Stimulated activated CD4-positive, alpha-beta T cell treated with anti-CD3 and anti-CD28 coated beads, Interleukin-1b, Interleukin-23, amount 100 ng/mL, for 1 hour (primary cell): ENCODE measurements at places on chromosomes 5 and 9.

- DNase-seq, result no peak
Measured at GRCh38 chr5:81995407-81995806, 23.6 kb downstream of the ATG10 start.

DNA sequence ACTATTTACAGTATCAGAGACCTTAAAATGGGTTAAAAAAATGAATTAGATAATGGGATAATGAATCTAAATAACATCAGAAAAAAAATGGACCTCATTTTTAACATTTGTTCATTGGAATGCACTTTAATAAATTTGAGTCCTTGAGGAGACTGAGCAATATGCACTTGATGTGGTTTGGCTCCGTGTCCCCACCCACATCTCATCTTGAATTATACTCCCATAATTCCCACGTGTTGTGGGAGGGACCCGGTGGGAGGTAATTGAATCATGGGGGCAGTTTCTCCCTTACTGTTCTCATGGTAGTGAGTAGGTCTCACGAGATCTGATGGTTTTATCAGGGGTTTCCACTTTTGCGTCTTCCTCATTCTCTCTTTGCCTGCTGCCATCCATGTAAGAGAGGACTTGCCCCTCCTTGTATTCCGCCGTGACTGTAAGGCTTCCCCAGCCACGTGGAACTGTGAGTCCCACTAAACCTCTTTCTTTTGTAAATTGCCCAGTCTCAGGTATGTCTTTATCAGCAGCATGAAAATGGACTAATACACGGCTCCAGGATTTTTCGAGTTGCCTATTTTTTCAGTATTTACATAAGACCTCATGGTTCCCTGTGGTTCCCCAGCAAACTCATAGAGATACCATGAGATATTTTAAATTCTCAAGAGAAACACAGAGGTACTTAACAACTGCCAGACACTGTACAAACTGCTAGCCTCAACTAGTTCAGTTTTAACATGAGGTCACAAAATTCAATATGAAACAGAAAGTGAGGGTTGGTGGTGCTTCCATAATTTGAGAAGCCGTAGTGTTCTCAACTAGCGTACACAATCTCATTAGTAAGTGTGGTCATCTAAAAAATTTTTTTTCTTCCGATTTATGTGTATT lies 128.3 kb downstream of the TLE1 start:
- no peak for DNase-seq

GRCh38 chr9:72931437-72931836 lies 21.4 kb downstream of the ALDH1A1 start:
- DNase-seq, result no peak

GRCh38 chr5:137791387-137791786 lies 37.2 kb upstream of the HNRNPA0 start:
- no peak for DNase-seq

DNA sequence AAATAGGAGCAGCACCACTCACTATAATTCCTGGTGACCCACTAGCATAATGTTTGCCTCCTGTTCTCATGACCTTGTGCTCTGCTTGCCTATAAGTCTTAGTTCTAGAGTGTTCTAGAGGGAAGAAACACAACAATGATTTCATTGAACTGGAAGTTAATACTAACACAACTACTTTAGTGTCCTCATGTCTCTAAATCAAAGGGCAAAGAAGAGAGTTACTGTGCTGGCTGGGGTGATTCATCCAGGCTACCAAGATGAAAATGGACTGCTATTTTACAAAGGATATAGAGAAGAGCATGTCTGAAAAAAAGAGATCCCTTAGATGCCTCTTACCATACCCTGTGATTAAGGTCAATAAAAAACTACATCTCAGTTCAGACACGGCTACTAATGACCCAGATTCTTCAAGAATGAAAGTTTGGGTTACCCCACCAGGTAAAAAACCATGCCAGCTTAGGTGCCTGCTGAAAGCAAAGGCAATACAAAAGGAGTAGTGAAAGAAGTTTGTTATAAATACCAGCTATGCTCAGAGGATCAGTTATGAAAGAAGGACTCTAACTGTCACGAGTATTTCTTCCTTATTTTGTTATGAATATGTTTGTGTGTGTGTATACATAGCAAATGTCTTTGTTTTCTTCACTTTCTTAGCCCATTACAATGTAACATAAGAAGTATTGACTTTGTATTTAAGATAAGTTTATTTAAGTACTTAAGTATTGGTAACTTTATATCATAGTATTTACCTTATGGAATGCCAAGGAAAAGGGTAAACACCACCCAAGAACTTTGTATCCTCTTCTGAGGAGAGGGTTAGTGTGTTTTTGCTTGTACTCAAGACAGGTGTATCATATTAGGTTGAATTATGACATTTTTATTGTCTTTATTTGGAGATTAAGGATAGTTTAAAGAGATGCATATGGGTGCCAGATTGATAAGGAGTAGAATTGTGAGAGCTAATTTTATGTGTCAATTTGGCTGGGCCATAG lies 314.1 kb upstream of the PTGER4 start:
- DNase-seq, result no peak

GRCh38 chr5:174625591-174626350 lies 98.6 kb upstream of the MSX2 start:
- DNase-seq, result no peak

- no peak for DNase-seq
Measured at GRCh38 chr5:3818624-3819023, 223.0 kb downstream of the IRX1 start.

DNA sequence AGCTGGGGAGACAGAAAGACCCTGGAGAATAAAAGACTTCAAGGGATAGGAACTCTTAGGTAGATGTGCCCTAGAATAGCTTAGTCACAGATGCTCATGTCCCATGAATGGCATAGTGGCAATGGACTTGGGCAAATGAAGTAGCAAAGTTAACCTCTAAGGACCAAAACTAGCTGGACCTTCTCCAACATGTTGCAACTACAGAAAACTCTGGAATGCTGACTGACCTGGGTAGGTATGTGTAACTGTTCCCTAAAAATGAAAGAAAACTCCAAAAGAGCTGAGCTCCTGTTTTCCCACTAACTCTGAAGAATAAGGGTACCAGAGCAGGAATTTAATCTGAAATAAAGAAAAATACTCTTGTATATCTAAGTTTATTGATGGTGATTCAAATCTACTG lies 12.5 kb upstream of the LPAR1 start:
- DNase-seq, result no peak

DNA sequence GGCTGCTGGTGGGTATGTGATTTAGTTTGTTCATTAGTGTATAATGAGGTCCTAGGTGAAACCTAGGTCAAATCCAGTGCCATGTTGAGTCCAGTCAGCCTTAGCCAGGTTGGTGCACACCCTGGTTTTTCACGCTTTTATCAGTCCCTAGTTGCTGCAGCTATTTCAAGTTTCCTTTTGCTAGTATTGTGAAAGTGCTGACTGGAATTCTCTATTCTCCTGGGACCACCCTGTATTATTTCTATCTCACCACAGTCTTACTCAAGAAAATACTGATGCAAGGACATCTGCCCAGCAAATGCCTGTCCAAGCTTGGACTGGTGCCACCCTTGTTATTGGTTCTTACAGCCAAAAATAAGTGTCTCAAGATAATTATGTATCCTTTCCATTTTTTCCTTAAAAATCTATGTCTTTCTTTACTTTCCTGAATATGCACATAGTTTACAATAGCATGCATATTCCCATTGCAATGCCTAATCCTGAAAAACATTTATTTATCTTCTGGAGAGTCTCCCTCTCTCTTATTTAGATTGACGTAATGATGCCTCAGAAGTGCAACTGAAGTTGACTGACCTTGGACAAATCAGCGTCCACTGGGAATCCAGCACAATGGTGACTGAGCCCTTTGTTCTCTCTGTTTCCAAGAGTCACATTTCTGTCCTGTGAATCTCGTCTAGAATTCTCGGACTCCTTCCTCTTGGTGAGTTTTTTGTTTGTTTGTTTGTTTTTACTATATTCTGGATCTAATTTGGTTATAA lies 1075.0 kb downstream of the CDH9 start:
- no peak for DNase-seq

DNA sequence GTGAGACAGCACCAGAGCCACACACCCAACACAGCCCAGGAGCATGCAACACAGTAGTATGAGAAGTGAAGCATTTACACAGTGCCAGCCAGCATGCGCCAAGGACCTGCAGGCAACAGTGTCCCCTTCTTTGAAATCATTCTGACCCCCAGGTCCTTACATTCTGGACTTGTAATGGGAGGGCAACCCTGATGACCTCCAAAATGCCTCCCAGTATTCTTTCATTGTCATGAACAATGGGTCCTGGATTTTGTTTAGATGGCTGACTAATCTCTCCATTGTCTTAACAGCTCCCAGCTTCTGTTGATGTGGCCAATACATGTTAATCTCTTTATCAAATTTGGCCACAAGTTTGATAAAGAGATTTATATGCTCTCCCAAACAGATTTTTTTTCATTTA lies 417.1 kb downstream of the DMRTA1 start:
- DNase-seq, result no peak

GRCh38 chr5:150801117-150801927 lies 22.8 kb downstream of the SMIM3 start:
- no peak for DNase-seq

GRCh38 chr5:99088309-99088708 lies 159.5 kb upstream of the CHD1 start:
- no peak for DNase-seq

DNA sequence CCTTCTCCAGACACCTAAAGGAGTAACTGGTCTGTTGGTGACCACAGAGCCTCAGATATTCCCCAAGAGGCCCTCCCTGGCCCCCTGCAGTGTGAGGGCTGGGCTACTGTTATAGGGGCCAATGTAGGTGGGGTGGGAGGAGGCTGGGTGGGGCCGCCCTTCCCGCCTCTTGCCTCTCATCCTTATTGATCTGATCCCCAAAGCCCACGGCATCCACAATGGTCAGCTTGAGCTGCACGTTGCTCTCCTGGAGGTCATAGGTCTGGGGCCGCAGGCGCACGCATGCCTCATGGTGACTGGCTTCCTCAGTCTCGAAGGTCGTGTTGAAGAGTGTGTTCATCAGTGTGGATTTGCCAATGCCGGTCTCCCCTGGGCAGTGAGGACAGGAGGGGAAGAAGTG lies 13.0 kb downstream of the SEPTIN8 start:
- DNase-seq, result no peak

- DNase-seq, result no peak
Measured at GRCh38 chr5:163619273-163619934, 114.0 kb downstream of the MAT2B start.

DNA sequence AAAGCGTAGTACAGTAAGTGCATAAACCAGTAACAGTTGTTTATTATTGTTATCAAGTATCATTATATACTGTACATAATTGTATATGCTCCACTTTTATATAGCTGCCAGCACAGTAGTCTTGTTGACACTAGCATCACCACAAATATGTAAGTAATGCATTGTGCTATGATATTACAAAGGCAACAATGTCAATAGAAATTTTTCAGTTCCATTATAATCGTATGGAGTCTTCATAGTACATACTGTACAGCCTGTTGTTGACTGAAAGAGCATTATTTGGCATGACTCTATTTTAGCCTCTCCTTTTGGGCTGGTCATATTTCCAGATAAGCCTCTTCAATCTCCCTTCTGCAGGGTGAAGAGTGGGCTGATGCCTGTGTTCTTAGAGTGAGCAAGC lies 40.4 kb downstream of the CFAP95 start:
- DNase-seq, result no peak

GRCh38 chr9:70761139-70761670 lies 346.7 kb upstream of the KLF9 start:
- DNase-seq, result no peak

DNA sequence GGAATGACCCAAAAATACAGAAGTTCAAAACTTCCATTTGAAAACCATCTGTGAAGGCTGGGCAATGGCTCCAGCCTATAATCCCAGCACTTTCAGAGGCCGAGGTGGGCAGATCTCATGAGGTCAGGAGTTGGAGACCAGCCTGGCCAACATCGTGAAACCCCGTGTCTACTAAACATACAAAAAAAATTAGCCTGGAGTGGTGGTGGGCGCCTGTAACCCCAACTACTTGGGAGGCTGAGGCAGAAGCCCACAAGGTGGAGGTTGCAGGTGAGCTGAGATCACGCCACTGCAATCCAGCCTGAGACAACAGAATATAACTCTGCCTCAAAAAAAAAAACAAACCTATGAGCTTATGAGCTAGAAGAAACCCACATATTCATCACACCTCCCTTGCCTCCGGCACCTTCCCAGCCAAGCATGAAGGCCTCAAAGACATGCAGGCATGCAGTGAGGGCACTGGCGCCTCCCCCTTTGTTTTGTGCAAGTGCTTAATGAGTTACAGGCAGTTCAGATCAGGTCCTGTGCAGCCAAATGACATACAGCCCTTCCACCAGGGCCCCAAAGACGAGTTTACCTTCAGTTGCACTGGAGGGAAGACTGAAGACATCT lies 9.9 kb downstream of the HNRNPH1 start:
- DNase-seq, result no peak

GRCh38 chr5:139543423-139543991 lies 17.6 kb upstream of the UBE2D2 start:
- DNase-seq, result no peak

DNA sequence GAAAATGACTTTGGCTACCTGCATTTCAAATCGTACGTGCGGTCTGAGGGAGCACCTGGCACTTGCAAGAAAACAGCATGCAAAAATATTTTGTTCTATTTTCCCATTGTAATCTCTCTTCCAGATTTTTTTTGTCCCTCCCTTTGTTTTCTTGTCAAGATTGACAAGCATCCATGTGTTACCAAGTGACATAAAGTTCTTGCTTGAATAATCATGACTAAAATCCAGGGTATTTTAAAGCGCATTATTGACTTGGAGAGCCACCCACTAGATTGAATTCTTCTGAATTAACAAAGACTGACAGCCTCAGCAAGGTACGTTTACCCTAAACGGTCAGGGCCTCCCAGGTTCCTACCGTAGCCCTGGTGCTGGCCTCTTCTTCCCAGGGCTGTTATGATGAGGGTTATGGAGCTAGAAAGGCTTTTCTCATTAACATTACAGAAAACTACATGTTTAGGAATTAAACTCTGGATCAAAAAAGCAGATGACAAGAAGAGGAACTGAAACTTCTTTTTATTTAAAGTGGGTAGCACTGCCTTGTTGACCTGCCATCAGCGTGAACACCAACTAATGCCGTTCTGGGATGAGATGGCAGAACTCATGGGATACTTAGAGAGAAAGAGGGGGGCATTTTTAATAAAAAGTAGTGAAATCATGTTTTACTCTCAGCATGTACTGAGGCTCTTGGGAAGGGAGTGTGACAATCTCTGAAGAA lies 297.0 kb downstream of the EFNA5 start:
- DNase-seq, result no peak

- no peak for DNase-seq
Measured at GRCh38 chr5:89034588-89034987, 151.6 kb upstream of the MEF2C start.

DNA sequence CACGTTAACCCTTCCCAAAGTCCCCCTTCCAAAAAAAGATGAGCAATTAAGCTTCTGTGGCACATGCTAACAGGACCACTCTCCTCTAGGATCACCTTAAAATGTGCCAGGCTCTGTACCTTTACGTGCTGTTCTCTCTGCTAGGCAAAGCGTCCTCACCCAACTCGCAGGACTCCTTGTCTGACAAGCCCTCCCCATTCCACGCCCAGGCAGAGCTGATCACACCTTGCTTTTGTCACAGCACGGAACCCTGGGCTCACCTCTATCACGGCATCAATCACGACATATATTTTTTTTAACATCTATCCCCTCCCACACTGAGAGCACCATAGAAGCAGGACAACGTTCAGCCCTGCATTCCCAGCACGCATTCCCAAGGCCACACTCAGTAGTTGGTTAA lies 47.1 kb downstream of the CDK5RAP2 start:
- DNase-seq, result no peak
